ENCODE measurements at places on chromosomes 11 and 22.

DNA sequence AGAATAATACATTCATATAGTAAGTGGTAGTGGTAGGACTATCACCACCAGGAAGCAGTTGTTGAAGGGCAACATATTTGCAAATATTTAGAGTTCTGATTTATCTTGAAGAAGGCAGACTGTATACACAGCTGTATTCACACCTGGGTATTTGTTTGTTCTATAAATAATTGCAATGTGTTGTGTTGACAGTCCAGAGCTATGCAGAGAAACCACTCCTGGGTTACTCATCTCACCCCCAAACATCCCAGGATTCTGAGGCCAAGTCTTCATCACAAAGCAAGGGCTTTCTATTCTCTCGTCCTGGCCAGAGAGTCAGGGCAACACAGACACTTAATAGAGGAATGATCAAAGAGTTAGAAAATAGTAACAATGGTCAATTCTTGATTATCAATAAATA is 102.1 kb upstream of the FAT3 start:
- DNase-seq, result no peak
- H3K27ac ChIP-seq, result no peak overlapping the region
- no peaks in the 10 kb centered on the region for H3K4me1 ChIP-seq
- no peaks in the 10 kb centered on the region for H3K27me3 ChIP-seq
- H3K4me3 ChIP-seq, result no peak overlapping the region

DNA sequence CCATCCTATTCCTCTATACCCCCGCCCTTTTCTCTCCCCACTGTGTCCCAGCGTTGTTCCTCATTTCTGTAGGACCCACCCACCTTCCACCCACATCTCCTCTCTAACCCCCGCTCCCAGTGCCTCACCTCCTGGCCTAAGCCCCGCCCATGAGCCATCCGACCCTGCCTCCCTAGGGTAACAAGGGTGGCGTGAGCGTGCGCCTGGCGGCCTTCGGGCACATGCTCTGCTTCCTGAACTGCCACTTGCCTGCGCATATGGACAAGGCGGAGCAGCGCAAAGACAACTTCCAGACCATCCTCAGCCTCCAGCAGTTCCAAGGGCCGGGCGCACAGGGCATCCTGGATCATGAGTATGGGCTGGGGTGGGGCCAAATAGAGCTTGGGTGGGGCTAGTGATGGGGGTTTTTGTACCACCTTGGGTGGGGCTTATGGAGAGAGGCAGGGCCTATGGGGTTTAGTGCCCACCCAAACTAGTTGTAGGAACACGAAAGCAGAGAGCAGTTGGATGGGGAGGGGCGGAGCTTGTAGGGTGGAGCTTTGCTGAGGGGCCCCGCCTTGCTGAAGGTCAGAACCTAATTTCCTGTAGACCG is 4.5 kb downstream of the INPP5J start:
- no peak overlapping the region for H3K27ac ChIP-seq
- peaks cover 2% of the 10 kb centered on the region for H3K36me3 ChIP-seq
- DNase-seq, result no peak
- no peak overlapping the region for H3K4me3 ChIP-seq

GRCh38 chr11:122441666-122442035 is 213.9 kb upstream of the UBASH3B start:
- H3K4me1 ChIP-seq, result no peaks in the 10 kb centered on the region
- H3K4me3 ChIP-seq, result no peak overlapping the region
- H3K36me3 ChIP-seq, result no peaks in the 10 kb centered on the region

DNA sequence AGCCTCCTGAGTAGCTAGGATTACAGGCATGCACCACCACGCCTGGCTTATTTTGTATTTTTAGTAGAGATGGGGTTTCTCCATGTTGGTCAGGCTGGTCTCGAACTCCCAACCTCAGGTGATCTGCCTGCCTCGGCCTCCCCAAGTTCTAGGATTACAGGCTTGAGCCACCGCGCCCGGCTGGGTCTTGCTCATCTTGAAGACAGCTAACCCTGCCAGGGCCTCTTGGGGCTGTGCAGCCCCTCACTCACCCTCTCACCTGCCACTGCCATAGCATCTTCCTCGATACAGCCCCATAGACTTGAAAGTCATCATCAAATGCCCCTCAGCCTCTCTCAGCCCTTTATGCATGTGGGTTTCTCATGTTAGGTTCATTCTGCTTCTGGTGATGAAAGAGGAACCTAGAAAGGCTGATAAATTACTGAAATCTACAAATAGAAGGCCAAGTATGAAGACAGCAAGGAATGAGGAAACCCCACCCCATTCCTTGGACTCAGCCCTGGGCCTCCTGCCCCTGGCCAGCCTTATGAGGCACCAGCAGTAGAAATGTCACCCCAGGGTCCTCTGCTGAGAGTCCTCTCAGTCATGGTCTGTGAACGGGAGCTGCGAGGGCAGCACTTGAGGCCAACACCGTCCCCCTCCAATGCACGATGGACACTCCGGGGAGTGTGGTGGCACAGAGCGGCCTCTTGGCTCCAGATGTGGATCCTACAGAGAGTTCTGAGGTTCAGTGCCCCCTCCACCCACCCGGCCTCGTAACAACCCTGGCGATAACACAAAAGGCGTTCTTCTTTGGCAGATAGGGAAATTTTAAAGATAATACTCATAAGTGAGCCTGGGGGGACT is 24.8 kb downstream of the SCGB1A1 start:
- no peak overlapping the region for H3K4me3 ChIP-seq
- H3K27me3 ChIP-seq, result peaks cover 32% of the 10 kb centered on the region
- H3K4me1 ChIP-seq, result no peaks in the 10 kb centered on the region
- H3K36me3 ChIP-seq, result peaks cover 5% of the 10 kb centered on the region
- H3K27ac ChIP-seq, result no peak overlapping the region

DNA sequence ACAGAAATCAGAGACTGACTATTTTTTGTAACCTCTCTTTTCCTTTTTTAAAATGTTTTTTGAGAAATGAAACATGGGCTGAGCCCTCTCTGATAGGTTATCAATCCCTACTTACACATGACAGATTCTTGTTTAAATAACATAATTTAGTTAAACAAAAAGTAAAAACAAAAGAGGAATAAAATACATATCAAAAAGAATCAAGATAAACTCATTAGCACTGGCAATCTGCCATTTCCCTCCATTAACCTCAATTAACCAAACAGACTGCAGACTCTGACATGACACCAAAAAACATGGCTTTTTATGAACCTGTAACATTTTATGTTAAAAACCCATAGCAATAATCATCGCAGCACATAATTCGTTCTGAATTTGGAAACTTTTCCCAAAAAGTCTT is 284.4 kb upstream of the MTNR1B start:
- no peak for DNase-seq
- no peak overlapping the region for H3K27ac ChIP-seq
- no peaks in the 10 kb centered on the region for H3K27me3 ChIP-seq
- H3K4me3 ChIP-seq, result no peak overlapping the region
- H3K36me3 ChIP-seq, result no peaks in the 10 kb centered on the region

GRCh38 chr22:35353318-35353717 is 27.6 kb upstream of the HMOX1 start:
- H3K27ac ChIP-seq, result no peak overlapping the region
- peaks cover 36% of the 10 kb centered on the region for H3K27me3 ChIP-seq
- DNase-seq, result no peak

DNA sequence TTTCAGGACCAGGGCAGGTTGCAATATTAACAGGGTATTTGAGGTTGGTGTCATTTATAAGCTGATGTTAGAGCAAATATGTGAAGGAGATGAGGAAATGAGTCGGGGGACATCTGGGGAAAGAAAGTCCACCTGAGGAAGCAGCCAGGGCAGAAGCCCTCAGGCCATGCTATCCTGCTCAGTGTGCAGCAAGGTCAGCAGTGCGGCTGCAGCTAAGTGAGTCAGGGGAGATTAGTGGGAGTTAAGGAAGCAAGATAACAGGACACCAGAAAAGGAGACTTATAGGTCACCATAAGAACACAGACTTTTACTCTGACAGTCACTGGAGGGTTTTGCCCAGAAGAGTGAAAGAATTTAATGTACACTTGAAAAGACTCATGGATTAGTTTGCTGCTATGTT is 468.9 kb downstream of the NTM start:
- no peaks in the 10 kb centered on the region for H3K27me3 ChIP-seq
- no peaks in the 10 kb centered on the region for H3K36me3 ChIP-seq
- no peaks in the 10 kb centered on the region for H3K4me1 ChIP-seq
- no peak for DNase-seq

DNA sequence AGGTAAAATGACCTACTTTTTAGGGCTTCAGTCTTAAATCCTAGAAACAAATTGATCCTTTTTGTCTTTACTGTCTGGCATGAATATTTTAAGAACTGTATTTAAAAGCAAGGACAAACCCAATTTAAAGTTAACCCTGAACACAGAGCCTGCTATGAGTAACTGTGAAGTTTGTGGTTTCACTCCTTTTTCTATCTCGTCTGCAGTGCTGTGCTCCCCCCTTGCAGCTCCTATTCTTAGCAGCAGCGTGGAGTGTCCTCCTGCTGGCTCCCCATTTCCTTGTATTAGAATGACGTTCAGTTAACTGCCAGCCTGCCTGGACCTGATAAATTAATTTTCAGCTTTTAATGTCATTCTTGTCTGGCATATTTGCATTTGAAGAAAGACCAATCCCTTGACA is 40.0 kb upstream of the LRRC4C start:
- H3K4me1 ChIP-seq, result no peaks in the 10 kb centered on the region
- H3K27ac ChIP-seq, result no peak overlapping the region
- no peaks in the 10 kb centered on the region for H3K36me3 ChIP-seq
- no peak overlapping the region for H3K4me3 ChIP-seq
- DNase-seq, result no peak

GRCh38 chr11:77038825-77039326 is 4.7 kb downstream of the B3GNT6 start:
- peaks cover 66% of the 10 kb centered on the region for H3K27me3 ChIP-seq
- peak overlapping the region; percentile 49 for H3K4me3 ChIP-seq
- no peak for DNase-seq
- H3K4me1 ChIP-seq, result peaks cover 6% of the 10 kb centered on the region
- H3K36me3 ChIP-seq, result no peaks in the 10 kb centered on the region
- no peak overlapping the region for H3K27ac ChIP-seq

DNA sequence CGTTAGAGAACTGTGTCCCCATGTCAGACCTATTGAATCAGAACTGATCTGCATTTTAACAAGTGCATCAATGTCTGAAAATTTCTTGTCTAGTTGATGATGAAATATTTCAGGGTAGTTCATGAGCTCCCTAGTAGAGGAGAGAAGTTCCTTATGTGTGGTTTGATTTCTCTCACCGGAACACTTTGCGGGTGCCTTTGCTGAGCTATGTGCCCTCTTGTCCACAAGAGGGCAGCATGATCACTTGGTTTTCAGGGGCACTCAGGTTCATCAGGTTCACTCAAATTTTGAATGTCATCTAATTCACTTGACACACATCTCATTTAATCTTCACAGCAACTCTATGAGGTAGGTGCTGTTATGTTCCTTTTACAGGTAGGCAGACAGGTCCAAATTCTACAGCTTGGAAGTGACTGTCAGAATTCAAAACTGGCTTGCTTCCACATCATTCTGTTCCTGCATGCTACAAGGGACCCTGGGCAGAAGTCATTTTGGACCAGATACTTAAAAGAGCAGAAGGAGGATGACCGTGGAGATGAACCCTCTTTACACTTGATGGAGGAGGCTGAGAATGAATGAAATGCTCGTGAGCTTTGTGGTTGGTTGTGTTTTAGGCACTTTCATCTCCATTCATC is 55.6 kb downstream of the P4HA3 start:
- peaks cover 10% of the 10 kb centered on the region for H3K36me3 ChIP-seq
- H3K27ac ChIP-seq, result no peak overlapping the region
- DNase-seq, result no peak
- peaks cover 4% of the 10 kb centered on the region for H3K27me3 ChIP-seq

- no peak overlapping the region for H3K27ac ChIP-seq
- no peak for DNase-seq
- no peak overlapping the region for H3K4me3 ChIP-seq
- H3K27me3 ChIP-seq, result no peaks in the 10 kb centered on the region
- no peaks in the 10 kb centered on the region for H3K4me1 ChIP-seq
These were observed 931.5 kb upstream of the FAT3 start for GRCh38 chr11:91293119-91293518.

GRCh38 chr11:35118906-35119305 is 20.1 kb upstream of the CD44 start:
- no peaks in the 10 kb centered on the region for H3K36me3 ChIP-seq
- no peak for DNase-seq
- no peaks in the 10 kb centered on the region for H3K27me3 ChIP-seq
- H3K4me3 ChIP-seq, result no peak overlapping the region
- peak overlapping the region; percentile 4 for H3K27ac ChIP-seq

DNA sequence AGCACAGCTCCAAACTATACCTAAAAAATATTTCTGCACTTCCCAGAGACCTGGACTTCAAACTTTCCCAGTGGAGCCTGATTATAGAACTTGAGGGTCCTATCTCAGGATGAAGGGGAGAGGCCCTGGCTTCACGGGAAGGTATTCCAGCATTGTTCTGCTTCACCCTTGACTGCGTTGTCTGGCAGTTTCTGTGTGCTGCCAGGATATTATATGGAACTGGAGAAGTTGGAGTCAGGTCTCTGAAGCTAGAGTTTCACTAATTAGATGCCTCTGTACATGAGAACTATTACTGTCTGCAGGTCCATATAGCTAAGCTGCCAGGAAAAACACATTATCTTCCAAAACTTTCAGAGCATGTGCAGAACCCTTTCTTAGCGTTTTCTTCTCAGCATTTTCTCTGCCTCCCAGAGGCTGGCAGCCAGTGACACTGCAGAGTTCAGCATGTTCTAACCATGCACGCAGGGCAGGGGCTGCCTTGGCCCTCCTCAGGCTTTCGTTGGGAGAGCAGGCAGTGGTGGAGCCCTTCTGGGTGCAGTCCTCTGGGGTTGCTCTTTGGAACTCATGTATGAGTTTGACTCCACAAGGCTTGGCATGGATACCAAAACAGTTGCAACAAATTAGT is 99.3 kb downstream of the CWC15 start:
- peaks cover 25% of the 10 kb centered on the region for H3K27me3 ChIP-seq
- H3K27ac ChIP-seq, result no peak overlapping the region
- H3K36me3 ChIP-seq, result peaks cover 2% of the 10 kb centered on the region
- no peak overlapping the region for H3K4me3 ChIP-seq
- H3K4me1 ChIP-seq, result peaks cover 17% of the 10 kb centered on the region

GRCh38 chr11:72009156-72009555 is 10.4 kb downstream of the IL18BP start:
- H3K27ac ChIP-seq, result peak overlapping the region; percentile 51
- no peak for DNase-seq
- H3K36me3 ChIP-seq, result peaks cover 38% of the 10 kb centered on the region
- H3K4me1 ChIP-seq, result no peaks in the 10 kb centered on the region
